Nucleus accumbens (tissue), 56 donors: ENCODE measurements at places on chromosomes 6 and 20.
A peak's percentile ranks its signal among the peaks of the same experiment; 100 is the strongest.

GRCh38 chr6:46816626-46817025 is 23.4 kb downstream of the MEP1A start:
- DNase-seq, result no peak

DNA sequence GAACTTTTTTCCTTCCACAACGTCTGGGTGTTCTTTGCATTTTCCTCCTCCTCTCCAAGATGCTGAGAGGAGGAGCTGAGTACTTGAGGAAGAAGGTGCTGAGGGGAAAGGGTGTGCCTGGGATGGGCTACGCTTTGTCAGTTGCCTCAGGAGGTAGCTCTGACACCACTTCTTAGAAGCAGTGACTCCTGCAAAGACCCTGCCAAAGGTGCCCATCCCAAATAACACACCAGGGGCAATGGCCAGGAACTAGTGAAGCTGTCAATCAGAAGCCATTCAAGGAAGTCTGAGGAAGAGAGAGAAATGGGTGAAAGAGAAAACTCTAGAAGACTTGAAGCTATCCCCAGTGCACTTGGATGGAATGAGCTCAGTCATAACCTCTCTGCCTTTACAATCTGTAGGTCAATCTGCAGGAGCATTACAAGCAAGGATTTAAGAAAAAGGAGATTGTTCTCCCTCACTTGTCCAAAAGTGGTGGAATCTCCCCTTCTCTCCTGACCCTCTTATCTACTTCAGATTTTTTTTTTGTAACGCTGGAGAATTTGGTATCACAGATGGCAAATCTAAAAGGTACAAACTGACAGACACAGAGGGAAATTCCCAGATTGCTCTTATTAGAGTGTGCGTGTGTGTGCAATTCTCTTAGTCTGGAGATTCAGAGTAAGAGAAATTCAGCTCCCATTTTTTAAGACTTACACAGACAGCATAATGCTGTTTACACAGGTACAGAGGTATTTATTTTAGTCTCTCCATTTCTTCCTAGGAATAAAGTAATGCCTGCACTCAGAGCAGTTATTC is 242.6 kb downstream of the GMPR start:
- DNase-seq, result no peak

GRCh38 chr6:126803769-126804168 is 314.7 kb upstream of the RSPO3 start:
- DNase-seq, result no peak

DNA sequence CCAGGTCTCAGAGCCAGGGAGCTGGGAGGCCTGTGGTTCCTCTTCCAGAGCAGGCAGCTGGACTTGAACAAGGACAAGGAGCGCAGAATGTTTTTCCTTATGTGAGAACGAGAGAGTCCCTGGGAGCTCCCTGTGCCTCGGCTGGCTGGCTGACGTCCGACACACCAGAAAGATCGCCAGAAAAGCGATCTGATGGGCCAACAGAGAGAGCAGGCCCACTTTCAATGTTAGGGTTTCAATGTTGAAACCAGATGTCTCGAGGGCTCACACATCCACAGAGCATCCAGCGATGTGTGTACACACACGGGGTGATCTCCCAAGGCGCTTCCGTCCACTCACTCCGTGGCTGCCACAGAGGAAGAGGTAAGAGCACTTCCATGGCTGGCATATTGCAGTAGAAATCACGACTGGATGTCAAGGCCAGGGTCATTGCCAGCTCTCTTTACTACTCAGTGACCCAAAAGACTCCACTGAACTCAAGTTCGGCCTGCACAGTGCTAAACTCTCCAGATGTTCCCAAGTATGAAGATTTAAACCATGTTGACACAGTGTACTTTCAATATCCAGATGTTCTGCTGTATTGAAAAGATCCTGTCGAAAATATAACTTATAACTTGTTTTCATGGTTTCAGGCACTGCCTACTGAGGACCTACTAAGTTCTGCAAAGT is 70.8 kb upstream of the FOXC1 start:
- no peak for DNase-seq

DNA sequence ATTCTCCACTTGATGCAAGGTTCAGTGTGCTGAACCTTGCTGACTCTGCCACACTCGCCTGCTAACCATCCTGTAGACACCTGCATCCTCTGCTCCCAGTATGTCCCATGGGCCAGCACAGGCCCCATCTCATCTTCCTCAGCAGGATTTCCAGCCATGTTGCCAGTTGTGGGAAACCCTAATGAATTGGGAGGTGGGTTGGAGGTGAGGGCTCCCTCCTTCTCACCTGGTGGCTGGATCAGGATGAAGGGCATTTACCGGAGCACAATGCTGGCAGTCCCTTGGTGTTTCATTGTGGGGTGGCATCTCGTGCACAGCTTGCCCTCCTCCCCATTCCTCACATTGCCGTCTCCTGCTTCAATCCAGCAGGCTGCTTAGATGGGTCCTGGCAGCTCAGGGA is 204.3 kb upstream of the FOXQ1 start:
- DNase-seq, result no peak

- no peak for DNase-seq
Observed at GRCh38 chr6:121830736-121831135, 395.3 kb downstream of the GJA1 start.

DNA sequence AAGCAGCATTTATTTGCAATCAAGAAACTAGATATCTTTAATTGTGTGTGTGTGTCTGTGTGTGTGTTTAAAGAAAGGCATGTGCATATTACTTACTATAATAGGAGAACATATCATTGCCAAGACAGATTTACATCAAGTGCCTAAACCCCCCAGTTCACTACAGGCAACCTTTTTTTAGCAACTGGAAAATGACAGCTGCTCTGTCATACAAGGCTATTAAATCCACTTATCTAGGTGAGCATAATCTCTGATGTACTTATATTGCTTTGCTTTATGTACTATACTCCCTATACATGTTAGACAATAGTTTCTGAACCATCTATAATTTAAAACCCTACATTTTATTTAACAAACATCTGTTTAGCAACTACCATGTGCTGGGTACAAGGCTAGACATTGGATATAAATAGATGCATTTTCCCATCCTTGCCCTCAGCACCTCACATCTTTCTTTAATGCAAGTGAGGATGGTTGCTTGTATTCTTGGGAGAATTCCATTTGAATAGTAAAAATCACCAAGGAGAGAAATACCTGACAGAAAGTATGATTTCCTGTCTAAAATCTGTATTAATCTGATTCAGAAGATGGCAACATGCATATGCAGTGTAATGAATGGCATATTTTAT is 398.3 kb downstream of the LAMA2 start:
- DNase-seq, result no peak

DNA sequence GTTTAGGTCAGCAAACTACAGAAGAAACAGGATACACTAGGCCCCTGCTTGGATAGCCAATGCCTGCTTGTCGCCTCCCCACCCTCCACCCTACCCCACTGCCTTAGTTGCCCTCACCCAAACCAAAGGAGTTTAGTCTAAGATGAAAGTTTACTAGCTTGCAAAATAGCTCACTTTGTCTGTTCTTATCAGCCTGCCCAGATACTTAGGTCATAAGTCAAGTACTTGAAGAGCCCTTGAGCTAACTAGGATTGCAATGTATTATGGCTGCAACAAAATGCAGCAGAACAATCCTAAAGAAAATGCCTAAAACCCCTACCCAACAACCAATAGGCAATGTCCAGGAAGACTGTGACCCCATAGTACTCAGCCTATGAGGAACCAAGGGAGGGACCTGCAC is 7.3 kb upstream of the ENTPD6 start:
- no peak for DNase-seq

DNA sequence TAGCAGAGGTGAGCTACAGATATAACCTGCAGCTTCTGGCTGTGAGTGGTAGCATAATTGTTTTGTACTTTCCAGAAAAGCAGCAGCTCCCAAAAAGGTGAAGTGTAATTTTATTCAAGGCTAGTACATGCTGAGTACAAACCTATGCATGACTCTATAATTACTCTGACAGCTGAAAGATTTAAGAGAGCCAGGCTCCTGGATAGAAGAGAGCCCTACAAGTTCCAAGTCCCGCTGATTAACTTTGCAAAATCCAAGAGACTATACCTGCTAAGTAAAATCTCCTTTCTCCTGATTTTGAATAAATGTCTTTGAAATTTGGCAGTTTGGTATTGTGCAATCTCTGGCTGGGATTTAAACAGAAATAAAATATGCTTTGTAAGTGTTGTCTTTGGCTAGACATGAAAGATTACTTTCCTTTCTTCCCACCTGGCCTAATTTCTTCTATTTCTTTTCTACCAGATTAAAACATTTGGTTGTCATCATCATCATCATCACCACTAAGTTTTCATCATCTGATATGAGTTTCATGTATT is 79.5 kb downstream of the CTNNBL1 start:
- DNase-seq, result no peak

- no peak for DNase-seq
Observed at GRCh38 chr6:106281661-106282060, 43.9 kb downstream of the ATG5 start.

GRCh38 chr6:49911252-49911651 is 44.9 kb upstream of the CRISP1 start:
- DNase-seq, result no peak

DNA sequence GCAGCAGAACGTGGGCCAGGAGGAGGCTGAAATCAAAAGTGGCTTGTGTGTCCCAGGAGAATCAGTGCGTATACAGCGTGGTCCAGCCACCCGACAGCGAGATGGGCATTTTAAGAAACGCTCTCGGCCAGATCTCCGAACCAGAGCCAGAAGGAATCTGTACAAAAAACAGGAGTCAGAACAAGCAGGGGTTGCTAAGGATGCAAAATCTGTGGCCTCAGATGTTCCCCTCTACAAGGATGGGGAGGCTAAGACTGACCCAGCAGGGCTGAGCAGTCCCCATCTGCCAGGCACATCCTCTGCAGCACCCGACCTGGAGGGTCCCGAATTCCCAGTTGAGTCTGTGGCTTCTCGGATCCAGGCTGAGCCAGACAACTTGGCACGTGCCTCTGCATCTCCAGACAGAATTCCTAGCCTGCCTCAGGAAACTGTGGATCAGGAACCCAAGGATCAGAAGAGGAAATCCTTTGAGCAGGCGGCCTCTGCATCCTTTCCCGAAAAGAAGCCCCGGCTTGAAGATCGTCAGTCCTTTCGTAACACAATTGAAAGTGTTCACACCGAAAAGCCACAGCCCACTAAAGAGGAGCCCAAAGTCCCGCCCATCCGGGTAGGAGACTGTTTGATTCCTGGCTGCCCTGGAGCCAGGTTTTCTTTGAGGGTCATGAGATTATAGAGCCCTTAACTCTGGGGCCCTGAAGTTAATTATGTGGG is 75.3 kb downstream of the ASXL1 start:
- DNase-seq, result no peak

DNA sequence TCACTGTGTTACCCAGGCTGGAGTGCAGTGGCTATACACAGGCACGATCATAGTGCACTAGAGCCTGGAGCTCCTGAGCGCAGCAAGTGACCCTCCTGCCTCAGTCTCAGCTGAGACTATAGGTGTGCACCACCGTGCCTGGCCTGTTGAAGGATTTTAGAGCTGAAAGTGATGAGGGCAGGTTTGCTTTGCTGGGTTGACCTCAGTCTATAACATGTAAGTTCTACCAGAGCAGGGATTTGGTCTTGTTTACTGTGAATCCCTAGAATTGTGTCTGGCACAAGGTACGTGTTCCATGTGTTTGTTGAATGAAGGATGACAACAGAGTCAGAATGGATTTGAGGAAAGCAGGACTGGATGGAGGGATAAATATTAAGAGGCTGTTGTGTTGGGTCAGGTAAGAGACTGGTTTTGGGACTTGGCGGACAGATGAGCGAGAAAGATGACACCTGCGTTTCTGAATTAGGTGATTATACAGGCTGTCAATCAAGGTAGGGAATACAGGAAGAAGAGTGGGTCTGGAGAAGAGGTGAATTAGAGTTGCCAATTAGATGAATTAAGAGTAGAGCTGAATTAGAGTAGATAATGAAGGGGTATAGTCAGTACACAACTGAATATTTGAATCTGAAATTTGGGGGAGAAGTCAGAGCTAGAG is 6.5 kb downstream of the ASXL1 start:
- DNase-seq, result no peak

GRCh38 chr20:62367136-62367632 is at the start of gene LAMA5:
LAMA5 (minus strand) TSS chr20:62367312; CDS start chr20:62367245, 67 bp downstream.
- peak; percentile 33 for DNase-seq

DNA sequence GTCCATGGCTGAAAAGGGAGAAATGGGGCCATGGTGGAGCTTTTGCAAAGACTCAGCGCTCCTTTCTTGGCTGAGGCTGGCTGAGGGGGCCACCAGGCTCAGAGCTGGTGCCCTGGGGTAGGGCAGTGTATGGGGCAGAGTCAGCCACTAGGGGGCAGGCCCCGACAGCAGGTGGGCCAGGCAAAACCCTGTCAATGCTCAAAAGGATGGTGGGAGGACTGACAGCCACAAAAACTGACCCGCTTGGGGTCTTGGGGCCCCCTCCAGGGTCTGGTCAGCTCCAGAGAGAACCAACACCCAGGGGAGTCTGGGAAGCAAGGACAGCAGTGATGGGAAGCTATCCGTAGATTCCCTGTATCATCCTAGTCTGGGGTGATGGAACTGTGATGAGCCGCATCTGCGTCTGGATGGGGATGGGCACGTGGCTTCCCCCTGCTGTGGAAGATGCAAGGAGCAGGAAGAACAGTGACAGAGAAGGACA is 306.9 kb downstream of the DHX35 start:
- peak; percentile 14 for DNase-seq

- no peak for DNase-seq
Observed at GRCh38 chr20:57998981-57999464, 229.4 kb downstream of the ANKRD60 start.

GRCh38 chr6:112209131-112209530 is 45.2 kb downstream of the LAMA4 start:
- no peak for DNase-seq

DNA sequence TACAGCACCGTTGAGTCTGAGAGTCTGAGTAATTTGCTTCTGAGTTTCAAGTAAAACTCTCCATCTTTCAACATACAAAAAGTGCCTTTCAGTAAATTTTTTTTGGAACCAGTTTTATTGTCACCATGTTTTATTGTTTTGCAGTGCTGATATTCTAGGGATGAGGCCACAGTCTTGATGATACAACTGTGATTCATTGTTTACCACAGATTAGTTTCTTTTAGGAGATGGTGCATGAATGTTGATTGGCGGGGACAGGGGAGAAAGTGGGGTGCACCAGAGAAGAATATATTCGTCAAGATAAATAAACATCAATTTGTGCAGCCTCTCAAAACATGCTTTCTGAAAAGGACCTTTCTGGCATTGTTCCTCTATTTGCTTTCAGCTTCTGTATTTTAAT is 109.0 kb downstream of the MCHR2 start:
- DNase-seq, result no peak

DNA sequence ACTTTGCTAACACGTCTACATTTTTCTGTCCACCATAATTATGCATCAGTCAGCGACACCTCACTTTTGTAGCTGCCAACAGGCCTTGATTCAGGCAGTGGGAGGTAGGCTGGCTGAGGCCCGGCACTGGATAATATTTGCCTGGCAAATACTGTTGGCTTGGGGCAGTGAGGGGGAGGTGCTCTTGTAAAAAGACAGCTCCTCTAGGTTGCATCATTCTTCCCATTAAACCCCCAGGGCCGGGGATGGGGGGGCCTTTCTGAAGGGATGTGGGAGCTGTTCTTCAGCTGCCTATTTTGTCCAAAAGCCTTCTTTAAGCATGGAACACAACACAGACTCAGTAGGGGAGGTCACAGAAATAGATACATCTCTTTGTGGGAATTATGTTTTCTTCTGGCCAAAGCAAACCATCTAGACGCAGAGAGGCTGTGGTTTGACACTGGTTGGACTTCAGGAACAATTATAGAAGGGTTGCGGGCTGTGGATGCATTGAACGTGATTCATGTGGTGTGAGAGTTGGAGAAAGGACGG is 338.3 kb upstream of the NT5E start:
- DNase-seq, result no peak
